NCI-H1105 (cell line): ENCODE measurements at places on chromosomes 16 and 17.

GRCh38 chr16:68737046-68737729, at the start of gene CDH1:
Gene CDH1 (plus strand): TSS chr16:68737292. CDS start chr16:68737416, 124 bp downstream.
- DNase-seq = peak; percentile 85

DNA sequence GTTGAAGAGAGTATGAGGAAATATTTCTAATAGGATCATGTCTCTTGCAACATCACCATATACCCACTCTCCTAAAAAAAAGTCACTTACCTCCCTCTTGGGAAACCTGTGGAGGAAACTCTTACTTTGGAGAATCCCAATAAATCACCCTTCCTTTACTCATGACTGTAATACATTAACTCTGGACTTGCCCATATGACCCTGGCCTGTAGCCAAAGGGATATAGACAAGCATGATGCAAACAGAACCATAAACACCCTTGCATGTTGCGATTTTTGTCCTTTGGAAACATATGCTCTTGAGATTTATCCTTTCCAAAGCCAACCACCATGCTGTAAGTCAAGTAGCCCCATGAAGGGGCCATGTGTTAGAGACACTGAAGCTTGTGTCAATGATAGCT, 19.5 kb downstream of the CDH11 start:
- DNase-seq = no peak

DNA sequence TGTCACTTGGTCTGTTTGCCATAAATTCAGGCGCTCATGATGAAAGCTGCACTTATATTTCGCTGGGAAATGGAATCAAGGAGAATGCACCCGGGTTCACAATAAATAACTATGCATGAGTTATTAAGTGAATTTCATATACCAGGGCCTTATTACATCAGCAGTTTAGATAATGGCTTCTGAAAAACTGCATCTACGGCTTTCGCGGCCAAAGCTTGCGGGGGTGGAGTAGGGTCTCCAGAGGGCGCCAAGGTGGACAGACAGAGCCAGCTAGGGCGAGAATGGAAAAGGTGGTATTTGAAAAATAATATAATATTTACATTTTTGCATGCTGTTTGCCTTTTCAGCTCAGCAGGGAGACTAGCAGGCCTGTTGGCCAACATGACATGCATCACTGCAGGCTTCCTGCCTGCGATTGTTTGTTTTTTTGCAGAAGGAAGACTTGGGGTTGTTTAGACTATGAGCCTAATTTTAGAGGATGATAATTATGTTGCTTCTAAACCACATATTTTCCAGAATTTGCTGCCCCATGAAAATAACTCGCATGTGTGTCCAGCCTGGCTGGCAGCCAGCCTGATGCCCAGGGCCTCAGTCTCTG, 173.8 kb upstream of the IRX3 start:
- no peak for DNase-seq

DNA sequence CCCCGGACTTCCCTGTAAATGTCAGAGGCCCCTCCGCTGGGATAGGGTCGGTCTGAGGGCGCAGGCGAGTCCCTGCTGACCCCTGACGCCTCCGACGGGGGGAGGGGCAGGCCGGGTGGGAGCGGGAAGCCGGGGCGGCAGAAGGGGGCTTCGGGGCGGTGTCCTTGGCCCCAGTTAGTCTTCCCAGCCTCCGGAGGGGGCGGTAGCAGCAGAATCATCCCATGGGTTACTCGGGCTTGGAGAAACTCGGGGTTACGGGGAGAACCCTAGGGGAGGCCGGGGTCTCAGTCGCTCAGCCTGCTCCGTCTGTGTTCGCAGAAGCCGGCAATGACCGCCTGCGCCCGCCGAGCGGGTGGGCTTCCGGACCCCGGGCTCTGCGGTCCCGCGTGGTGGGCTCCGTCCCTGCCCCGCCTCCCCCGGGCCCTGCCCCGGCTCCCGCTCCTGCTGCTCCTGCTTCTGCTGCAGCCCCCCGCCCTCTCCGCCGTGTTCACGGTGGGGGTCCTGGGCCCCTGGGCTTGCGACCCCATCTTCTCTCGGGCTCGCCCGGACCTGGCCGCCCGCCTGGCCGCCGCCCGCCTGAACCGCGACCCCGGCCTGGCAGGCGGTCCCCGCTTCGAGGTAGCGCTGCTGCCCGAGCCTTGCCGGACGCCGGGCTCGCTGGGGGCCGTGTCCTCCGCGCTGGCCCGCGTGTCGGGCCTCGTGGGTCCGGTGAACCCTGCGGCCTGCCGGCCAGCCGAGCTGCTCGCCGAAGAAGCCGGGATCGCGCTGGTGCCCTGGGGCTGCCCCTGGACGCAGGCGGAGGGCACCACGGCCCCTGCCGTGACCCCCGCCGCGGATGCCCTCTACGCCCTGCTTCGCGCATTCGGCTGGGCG, 542 bp downstream of the GUCY2D start:
- DNase-seq = no peak

GRCh38 chr17:379531-380465, 27.2 kb upstream of the RPH3AL start:
- no peak for DNase-seq

DNA sequence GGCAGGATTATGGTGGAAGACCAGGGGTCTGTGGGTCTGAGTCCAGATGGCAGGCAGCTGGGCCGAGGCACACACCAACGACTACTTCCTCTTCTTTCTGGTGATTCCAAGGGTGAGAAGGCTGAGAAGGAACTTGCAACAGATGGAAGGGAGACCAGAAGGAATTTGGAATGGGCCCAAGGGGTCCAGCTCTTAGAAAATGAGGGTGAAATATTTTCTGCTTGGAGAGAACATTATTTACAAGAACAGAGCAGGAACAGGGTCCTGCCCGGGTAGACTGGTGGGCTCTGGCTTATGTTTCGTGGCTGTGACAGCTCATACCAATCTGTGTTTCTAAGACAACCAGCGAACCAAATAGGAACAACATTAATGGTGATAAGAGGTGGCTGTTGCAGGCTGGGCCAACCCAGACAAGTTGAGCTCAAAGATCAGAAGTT, 36.6 kb downstream of the CCDC42 start:
- no peak for DNase-seq

GRCh38 chr17:57508671-57509070, 236.4 kb downstream of the CCDC182 start:
- DNase-seq = no peak
